GM12878 (cell line): ENCODE measurements at places on chromosomes 3 and 15. TPM values are rescaled to one million over a fixed set of nuclear protein-coding genes. Genes with fewer than 3 reads are reported as not detected.

DNA sequence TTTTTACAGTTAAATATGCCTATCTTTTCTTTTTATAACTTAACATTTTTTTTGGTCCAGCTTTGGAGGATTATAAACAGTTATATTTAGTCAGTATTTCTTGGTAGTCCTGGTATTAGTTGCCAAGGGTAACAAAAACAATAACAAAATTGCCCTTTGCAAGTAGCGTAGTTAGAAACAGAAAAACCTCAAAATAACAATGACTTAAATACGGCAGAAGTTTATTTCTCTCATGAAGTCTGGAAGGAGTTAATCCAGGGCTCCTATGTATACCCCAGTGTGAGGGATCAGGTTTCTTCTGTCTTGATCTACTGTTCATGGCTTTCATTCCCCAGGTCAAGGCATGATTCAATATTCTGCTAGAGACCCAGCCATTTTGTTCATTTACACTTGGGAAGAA lies 14.1 kb upstream of the MYH15 start:
- DNase-seq, result no peak

DNA sequence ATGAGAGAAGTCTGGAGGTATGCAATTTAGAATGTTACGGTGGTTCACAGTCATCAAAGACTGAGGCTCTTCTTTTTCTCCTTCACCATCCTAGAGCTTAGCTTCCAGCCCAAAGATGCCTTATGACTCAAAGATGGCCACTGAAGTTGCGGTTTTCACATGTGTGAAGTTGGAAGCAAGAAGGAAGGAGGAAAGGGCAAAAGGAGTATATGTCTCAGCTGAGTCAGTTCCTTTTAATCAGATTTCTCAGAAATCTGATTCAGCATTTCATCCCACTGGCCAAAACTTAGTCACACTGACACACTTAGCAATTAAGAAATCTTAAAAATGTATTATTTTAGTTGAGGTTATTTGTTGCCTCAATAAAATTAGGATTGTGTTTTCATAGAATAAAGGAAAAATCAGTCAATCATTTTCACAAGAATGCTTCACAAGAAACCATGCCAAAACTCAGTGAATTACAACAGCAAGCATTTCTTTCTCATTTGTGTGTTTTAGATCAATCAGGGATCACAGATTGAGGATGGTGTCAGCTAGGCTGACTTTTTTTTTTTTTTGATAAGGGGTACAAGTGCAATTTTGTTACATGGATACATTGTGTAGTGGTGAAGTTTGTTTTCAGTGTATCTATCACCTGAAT lies 211.1 kb upstream of the GADL1 start:
- DNase-seq, result no peak

DNA sequence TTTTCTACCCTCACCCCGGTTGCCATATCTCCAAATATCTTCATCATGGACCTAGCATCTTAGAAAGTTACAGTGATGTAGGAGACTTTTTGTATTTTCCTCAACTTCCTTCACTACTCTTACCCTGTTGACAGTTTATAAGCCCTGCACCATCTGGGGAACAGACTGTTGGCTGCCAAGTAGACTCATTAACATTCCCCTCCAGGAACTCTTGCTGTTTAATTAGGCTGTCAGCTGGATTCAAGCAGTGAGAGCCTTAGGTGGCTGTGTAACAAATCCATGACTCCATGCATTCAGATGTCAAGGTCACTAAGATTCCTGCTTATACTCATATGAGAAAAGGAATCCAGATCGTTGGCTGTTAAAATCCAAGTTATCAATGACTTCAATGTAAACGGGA lies 198.3 kb downstream of the NAALADL2 start:
- DNase-seq, result no peak

DNA sequence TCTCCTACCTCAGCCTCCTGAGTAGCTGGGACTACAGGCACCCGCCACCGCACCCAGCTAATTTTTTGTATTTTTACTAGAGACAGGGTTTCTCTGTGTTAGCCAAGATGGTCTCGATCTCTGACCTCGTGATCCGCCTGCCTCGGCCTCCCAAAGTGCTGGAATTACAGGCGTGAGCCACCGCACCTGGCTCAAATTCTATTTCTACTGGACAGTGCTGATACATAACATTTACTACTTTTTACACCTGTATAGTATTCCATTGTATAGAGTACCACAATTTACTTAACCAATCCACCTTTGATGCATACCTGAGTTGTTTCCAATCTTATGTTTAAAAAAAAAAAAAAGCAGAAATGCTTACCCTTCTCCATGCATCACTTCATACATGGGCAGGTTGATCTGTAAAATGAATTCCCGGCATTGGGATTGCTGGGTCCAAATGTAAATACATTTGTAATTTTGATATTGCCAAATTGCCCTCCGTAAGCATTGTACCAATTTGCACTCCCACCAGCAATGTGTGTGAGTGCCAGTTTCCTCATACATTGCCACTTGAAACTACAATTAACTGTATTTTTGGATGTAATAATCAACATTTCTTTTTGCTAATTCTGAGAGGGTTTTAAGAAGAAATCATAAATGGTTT lies 94.5 kb downstream of the NPTN start:
- DNase-seq, result no peak

DNA sequence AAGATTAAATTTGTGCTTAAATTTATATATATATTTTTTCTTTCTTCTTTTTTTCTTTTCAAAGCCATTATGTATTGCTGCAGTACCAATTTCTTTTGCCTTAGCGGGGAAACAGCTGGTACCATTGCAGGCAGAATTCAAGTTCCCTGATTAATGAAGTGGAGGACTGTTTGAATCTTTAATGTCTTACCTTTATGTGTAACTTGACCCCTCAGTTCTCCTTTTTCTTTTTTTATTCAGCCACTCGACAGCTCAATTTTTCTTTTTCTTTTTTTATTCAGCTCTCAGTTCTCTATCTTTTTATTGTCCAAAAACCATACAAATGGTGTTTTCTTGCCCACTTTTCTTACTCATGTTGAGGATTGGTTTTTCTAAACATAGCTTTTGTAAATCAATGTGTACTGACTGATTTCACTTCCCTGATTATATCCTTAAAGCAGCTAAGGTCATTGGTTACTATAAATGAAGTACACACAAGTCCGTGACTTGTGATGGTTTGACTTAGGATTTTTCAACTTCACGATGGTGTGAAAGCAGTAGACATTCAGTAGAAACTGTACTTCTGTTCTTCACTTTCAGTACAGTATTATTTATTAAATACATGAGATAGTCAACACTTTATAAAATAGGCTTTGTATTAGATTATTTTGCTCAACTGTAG lies 22.8 kb downstream of the ATP2C1 start:
- DNase-seq, result no peak

DNA sequence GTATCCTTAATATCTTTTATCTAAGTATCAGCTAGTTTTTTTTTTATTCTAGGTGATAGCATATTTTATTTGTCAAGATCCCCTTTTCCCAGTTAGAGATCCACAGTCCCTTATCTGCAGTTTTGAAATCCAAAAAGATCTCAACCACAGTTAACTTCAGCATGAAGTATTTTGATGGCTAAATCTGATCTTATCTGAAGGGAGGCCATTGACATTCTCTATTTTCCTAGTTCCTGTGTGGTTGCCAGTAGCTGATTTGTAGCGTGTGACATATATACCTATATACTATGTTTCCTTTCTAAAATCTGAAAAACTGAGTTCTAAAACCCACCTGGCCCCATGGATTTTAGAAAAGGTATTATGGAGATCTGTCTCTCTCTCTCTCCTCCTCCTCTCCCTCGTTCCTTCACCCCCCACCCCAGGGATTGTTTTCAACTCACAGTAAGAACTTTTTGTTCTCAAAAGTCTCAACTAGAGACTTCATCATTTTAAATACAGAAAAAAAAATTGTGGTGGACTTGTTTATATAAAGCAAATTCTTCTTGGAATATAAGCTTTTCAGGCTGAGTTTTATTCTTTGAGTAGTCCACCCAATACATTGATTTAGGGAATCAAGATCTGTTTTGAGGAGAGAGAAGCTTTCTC lies 12.3 kb downstream of the TCF12 start:
- DNase-seq, result no peak

DNA sequence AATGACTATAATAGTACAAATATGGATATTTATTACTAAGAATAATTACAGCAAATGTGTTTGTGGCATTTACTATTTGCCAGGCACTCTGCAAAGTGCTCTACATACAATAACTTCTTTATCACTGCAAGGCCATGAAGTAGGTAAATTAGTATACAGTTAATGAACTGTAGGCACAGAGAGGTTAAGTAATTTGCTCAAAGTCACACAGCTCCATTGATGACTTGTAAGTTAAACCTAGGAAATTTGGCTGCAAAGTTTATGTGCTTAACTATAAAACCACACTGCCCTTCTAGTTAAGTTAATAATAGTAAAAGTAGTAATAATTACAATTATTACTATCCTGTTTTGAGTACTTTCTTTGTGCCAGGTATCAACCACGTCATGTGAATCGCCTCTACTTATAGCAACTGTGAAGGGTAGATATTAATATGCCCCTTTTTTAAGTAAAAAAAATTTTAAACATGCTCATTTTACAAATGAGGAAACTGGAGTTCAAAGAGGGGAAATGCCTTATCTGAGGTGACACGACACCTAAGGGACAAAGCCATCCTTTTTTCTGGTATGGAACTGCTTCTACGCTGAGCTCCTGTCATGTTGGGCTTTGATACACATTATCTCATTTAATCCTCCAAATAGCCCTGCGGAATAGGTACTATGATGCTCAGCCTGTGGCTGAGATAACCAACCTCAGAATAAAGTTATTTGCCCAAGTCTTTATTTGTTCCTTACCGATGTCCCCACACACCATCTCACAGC lies 8.5 kb downstream of the BHLHE40 start:
- DNase-seq, result no peak

- no peak for DNase-seq
Observed at GRCh38 chr3:132536442-132537153, 60.5 kb upstream of the ACKR4 start.

The UACA gene
- 2.9 and 3.3 TPM in 2 replicates for polyA plus RNA-seq

The TEX9 gene
- 52.4 and 53.9 TPM in 2 replicates for polyA plus RNA-seq

The PPP2R3A gene
- 0.06 and 0.09 TPM in 2 replicates for polyA plus RNA-seq

DNA sequence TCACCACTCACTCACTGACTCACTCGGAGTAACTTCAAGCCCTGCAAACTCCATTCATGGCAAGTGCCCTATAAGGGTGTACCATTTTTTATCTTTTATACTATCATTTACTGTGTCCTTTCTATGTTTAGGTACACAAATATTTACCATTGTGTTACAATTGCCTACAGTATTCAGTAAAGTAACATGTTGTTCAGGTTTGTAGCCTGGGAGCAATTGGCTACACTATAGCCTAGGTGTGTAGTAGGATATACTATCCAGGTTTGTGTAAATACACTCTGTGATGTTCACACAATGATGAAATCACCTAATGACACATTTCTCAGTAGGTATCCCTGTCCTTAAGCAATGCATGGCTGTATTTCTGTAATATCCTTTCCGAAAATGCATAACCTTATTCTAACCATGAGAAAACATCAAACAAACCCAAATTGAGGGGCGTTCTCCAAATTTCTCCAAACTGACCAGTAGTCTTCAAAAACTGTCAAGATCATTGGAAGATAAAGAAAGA lies 17.9 kb upstream of the CNOT10 start:
- DNase-seq, result no peak

DNA sequence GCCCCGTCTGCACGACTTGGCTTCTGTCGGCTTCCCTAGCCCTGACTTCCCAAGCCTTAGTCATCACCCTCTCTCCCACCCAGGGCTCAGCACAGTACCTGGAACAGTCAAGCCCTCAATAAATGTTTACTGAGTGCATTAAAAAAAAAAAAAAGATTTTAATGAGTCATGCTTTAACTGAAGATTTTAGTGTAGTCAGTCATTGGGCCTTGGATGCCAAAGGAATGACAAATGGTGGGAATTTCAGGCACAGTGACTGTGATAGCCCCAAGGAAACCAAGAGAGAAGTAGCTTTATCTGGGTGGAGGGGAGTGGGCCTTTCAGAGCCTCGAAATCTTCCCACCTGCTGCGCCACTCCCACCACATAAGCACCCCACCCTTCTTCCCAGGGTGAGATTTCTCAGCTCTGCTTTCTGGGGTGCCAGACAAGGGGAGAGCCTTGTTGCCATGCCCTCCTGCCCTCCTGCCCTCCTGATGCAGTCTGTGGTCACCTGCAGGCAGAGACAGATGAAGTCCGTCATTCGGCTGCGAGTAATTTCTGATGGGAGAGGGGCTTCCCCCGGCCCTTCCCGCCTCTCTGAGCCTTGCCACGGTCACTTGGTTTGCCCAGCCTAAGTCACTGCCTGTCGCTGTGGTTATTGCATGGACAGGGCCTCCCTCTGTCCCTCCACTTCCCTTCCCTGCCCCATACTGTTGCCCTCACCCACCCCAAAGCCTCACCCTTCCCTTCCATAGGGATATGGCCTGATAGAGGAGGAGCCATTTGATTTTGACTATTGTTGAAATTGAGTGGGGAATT lies 41.8 kb downstream of the SMAD3 start:
- no peak for DNase-seq

The TMEM207 gene
- not detected in 2 replicates for polyA plus RNA-seq

GRCh38 chr3:77296527-77296926 lies 256.6 kb downstream of the ROBO2 start:
- DNase-seq, result no peak

DNA sequence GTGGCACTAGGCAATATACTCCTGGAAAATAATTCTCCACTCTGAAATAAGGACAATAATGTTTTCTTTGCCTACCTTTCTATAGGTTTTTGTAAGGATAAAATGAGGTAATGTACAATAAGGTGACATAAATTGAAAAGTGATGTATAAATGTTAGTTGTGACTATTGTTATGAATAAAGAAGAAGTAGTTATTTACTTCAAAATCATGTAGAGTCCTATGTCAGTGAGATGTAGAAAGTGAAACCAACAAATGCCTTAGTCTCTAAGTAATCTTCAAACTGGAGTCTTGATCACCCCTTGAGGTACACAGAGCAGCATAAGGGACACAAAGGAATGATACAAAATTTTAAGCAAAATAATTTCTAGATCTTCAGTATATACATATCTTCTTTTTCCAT lies 60.3 kb upstream of the TP63 start:
- DNase-seq, result peak; percentile 27

GRCh38 chr15:69820819-69821218 lies 276.9 kb downstream of the TLE3 start:
- DNase-seq, result no peak

DNA sequence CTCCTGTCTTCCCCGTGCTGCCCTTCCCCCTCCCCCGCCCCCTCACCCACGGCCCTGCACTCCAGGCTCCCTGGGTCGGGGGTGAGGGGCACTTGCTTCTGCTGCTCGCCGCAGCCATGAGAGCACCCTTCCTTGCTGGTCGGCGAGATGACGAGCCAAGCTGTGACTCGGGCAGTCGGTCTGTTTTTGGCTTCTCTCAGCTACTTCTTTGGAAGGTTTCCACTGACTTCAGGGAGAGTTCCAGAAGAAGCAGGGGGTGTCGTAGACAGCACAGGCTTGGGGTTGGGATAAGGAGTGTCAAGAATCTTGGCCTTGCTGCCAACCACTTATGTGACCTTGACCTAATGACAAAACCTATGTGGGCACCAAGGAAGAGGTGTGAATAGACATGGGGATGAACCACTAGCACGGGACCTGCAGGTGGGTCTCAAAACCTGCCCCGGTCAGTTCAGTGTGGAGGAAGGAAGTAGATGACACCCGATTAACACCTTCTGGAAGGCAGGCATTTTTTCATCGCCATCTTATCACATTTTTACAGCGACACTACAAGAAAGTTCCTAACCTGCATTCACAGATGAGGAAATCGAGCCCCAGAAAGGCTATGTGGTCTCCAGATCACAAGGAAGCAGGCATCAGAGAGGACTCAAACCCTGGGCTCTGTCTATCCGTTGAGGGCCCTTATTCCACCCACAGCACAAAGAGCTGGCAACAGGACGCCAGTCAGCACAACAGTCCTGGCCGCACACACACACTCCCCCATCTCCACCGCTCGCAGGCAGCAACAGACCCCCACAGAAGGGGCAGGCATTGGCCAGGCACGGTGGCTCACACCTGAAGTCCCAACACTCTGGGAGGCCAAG lies 120.9 kb downstream of the LIPC start:
- DNase-seq, result no peak
